ENCODE measurements at places on chromosomes 13 and 19. TPM values are rescaled to one million over a fixed set of nuclear protein-coding genes. Genes with fewer than 3 reads are reported as not detected.

Gene DIAPH3
- 14.5 TPM for total RNA-seq

GRCh38 chr13:77981281-77981881 is 62.8 kb upstream of the EDNRB start:
- no peak overlapping the region for H3K4me3 ChIP-seq
- DNase-seq = no peak
- no peaks in the 10 kb centered on the region for H3K36me3 ChIP-seq
- no peaks in the 10 kb centered on the region for H3K27me3 ChIP-seq
- H3K27ac ChIP-seq = no peak overlapping the region
- no peaks in the 10 kb centered on the region for H3K4me1 ChIP-seq

- no peaks in the 10 kb centered on the region for H3K4me1 ChIP-seq
- H3K4me3 ChIP-seq = no peak overlapping the region
- no peaks in the 10 kb centered on the region for H3K36me3 ChIP-seq
- no peak for DNase-seq
- no peak overlapping the region for H3K27ac ChIP-seq
Measured at GRCh38 chr19:38891771-38892170, 7.6 kb downstream of the SIRT2 start.

DNA sequence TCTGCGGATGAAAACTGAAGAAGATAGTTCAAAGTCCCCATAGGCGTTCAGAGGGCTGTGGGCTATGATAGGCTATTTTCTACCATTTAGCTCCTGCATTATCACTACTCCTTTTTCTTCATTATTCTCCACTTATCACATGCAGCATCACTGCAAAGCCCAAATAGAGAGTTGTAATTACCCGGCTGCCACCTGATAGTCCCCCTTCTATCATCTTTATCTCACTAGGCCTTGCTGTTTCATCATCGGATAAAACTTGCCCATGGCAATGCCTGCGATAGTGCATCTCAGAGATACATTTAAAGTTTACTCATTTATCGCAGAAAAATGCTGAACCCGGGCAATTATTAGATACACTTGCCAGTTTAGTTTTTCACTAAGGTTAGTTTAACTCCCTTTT is 82.9 kb upstream of the SOX21 start:
- H3K27me3 ChIP-seq = no peaks in the 10 kb centered on the region
- H3K4me3 ChIP-seq = no peak overlapping the region
- no peaks in the 10 kb centered on the region for H3K4me1 ChIP-seq
- H3K36me3 ChIP-seq = no peaks in the 10 kb centered on the region

All from colonic mucosa (tissue), 4 donors.